Psoas muscle (tissue), 8 donors: ENCODE measurements at places on chromosomes 4 and X. TPM values are rescaled to one million over a fixed set of nuclear protein-coding genes. Genes with fewer than 3 reads are reported as not detected.

DNA sequence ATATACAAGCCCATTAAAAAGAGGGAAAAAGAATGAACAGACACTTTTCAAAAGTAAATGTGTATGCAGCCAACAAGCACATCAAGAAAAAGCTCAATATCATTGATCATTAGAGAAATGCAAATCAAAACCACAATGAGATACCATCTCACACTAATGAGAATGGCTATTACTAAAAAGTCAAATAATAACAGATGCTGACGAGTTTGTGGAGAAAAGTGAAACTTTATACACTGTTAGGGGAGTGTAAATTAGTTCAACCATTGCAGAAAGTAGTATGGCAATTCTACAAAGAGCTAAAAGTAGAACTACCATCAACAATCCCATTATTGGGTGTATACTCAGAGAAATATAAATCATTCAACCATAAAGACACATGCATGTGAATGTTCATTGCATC, 203.0 kb downstream of the ARAP2 start:
- no peaks in the 10 kb centered on the region for H3K27me3 ChIP-seq
- H3K4me1 ChIP-seq: no peaks in the 10 kb centered on the region
- no peak for DNase-seq
- no peak overlapping the region for H3K27ac ChIP-seq

- no peaks in the 10 kb centered on the region for H3K27me3 ChIP-seq
- H3K36me3 ChIP-seq: no peaks in the 10 kb centered on the region
- no peak for DNase-seq
- H3K27ac ChIP-seq: no peak overlapping the region
Measured at GRCh38 chrX:153361781-153362397, 27.9 kb downstream of the ZNF275 start.

- no peaks in the 10 kb centered on the region for H3K4me1 ChIP-seq
- H3K27ac ChIP-seq: peak within 1 kb of the TSS; percentile 50
- no peaks in the 10 kb centered on the region for H3K27me3 ChIP-seq
- H3K4me3 ChIP-seq: peak within 1 kb of the TSS; percentile 65
- peak; percentile 75 for DNase-seq
Measured at GRCh38 chrX:3713225-3713936, at the start of gene PRKX. TSS of gene PRKX (minus strand) at chrX:3713649. CDS start at chrX:3713253, 396 bp downstream.

DNA sequence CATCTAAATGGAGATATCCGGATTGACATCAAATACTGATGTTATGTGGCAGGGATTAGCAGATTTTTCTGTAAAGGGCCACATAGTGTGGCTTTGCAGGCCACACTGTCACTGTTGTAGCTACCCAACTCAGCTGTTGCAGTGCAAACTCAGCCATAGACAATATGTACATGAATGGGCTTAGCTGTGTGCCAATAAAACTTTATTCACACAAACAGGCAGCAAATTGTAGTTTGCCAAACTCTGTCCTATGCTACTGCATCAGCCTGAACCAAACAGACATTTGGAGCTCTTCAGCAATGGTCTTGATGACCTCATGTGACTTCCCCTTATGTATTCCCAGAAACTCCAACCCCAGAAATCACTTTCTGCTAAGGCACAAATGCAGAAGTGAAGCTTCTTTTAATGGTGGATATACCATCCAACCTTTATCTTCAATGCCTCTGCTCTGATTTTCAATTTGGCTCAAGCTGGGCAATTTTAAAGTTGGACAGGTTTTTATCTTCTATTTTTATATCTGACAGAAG, 18.4 kb upstream of the TRPC5OS start:
- H3K36me3 ChIP-seq: no peaks in the 10 kb centered on the region
- H3K27me3 ChIP-seq: no peaks in the 10 kb centered on the region
- no peaks in the 10 kb centered on the region for H3K4me1 ChIP-seq
- H3K27ac ChIP-seq: no peak overlapping the region

GRCh38 chrX:13939741-13940597, 89.7 kb downstream of the GEMIN8 start:
- no peaks in the 10 kb centered on the region for H3K36me3 ChIP-seq
- H3K4me3 ChIP-seq: no peak overlapping the region
- no peak overlapping the region for H3K27ac ChIP-seq
- no peaks in the 10 kb centered on the region for H3K4me1 ChIP-seq
- no peak for DNase-seq
- peaks cover 7% of the 10 kb centered on the region for H3K27me3 ChIP-seq

DNA sequence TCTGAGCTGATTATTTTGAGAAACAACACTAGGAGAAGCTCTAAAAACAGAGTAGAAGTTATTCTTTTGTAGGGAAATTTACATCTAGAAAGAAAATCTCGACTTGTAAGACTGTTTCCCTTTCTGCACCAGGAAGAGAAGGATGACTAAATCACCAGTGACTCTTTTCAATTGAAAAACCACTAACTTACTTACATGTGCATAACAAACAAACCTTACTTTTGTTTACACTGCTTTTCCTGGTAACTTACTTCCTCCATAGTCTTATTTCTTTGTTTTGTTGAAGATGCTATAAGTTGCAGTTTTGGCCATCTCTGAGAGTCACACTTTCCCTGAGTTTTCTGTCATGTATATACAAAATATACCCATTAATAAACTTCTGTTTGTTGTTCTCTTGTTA, 293.6 kb upstream of the FAT4 start:
- H3K27me3 ChIP-seq: no peaks in the 10 kb centered on the region
- no peaks in the 10 kb centered on the region for H3K4me1 ChIP-seq
- H3K4me3 ChIP-seq: no peak overlapping the region
- no peak for DNase-seq
- no peaks in the 10 kb centered on the region for H3K36me3 ChIP-seq

The RGN gene
- 6.1 TPM for total RNA-seq

The TRIM75 gene
- total RNA-seq: not detected

The GAK gene
- total RNA-seq: 46.7 TPM
